ENCODE measurements at places on chromosomes 16 and 17.

GRCh38 chr17:14745541-14745940 lies 444.7 kb downstream of the HS3ST3B1 start:
- no peak for DNase-seq

- no peak for DNase-seq
Measured at GRCh38 chr16:71289732-71290062, 495 bp upstream of the CMTR2 start.

DNA sequence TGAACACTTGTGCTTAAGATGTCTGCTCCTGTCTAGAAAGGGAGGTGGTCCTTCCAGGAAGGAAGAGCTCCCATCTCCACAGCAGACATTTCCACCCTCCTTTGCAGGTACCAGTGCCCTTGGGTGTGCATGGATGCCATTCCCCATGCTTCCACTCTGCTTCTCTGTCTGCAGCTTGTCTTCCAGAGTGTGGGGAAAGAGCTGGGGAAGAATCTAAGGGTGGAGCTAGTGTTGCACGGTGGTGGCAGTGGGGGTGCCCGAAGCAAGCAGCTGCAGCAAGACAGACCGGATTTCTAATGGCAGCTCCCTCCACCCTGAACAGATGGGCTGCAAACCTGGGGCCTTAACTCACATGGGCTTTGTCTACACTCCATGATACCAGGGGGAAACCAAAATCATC lies 22.6 kb upstream of the HOXB13 start:
- DNase-seq: no peak

DNA sequence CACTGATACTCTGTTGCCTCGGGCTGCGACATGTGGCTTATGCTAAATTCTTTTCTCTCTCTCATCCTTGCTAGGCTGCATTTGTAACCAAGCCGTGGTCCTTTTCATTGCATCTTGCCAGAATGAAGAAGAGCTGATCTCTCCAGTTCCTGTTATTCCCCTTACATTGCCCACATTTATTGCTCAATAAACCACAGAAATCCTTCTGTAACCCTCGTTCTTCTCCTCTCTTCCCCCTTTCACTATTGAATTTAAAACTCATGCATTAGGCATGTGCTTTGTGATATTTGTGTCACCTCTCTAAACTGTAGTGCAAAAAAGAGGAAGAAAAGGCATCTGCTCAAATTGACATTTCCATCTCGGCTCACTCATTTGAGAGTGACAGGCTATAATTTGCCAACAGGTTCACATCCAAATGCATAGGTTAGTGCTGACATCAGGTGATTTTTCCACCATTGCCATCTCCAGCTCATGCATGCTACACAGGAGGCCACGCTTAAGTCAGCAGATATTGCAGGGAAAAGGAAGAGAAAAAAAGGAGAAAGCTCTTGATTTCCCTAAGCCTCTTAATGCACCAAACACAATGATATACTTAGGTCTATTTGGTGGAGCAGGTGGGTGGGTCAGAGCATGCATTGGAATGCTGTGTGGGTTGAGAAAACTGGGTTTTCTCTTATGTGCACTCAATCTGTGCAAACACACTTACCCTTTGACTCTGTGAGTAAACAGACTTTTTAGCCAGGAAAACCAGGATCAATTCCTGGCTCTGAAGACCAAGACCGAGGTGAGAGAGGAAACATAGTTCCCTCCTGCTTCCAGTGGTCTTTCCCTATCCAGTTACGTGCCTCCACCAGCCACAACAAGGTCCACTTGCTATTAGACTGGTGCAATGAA lies 642.7 kb downstream of the HS3ST4 start:
- no peak for DNase-seq

GRCh38 chr16:67847064-67847861 lies at the start of gene CENPT:
TSS of gene CENPT (minus strand) at chr16:67847693. CDS start at chr16:67833859, 13,834 bp downstream.
- DNase-seq: no peak

GRCh38 chr17:31573861-31574260 lies 182.4 kb downstream of the RAB11FIP4 start:
- no peak for DNase-seq

DNA sequence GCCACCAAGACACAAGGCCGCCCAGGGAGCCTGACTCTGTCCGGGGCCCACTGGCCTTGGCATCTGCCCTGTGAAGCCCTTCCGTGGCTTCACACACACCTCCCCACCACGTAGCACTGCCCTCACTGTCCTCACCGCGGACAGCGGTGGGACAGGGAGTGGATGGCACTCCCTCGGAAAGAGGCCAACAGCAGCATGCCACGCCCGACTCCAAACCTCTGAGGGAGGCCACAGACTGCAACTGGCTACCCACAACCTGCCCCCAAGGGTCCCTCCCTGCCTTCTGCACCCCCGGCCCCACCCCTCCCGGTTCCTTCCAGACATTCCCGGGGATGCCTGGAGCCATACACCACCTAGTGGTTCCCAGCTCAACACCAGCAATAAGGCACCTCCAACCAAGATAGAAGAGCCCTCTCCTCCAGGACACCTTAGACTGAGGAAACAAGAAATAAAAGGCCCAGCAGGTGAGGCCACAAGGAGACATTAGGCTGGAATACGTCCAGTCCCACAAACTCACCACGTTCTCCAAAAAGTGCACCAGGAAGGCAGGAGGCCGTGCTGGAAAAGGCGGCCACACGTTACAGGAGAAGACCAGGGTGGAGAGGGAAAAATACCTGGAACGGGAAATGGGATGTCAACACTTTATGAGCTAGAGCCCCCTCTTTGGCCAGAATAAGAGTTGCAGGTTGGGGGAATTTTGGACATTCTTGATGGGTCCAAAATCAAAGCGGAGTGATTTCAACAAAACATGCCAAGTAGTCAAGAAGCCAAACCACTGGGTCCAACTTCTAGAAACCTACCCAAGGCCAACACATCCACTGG lies 310.0 kb downstream of the SOX9 start:
- no peak for DNase-seq

DNA sequence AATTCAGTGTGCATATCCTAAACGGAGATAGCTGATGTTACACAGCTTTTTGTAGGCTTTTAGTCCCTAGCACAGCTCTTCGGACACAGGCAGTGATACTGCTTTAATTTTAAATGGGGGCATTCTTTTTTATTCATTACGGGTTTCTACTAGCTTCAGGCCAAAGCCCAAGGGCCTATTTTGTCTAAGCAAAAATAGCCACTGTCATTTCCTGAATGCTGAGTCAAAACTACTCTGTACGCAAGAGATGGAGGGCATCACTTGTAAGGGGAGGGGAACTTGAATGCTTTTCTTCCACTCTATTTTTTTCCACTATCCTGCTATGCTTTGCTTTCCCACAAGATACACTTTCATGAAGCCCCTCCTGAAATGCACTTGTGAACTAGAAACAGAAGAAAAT lies 360.7 kb downstream of the PMP22 start:
- no peak for DNase-seq

GRCh38 chr17:55161935-55162555 lies 102.7 kb upstream of the HLF start:
- no peak for DNase-seq

DNA sequence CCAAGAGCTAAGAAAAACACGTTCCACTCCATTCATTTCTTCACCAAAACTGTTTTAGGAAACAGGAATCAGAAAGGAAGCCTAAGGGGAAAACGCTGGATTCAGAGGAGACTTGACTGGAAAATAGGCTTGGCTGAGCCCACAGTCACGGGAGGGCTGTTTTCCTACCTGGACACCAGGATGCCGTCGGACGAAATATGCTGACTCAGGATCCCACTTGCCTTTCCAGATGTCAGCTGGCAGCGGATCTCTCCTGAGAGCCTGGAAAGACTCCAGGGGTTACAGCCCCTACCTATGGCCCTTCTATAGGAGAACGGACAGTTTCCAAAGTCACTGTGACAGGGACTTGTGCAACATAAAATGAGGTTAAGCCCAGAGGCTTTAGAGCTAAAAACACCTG lies 245.1 kb downstream of the C16orf95 start:
- DNase-seq: no peak

GRCh38 chr17:76027159-76027839 lies at the start of gene EVPL:
TSS of gene EVPL (minus strand) at chr17:76027306. CDS start at chr17:76027198, 108 bp downstream.
- no peak for DNase-seq

DNA sequence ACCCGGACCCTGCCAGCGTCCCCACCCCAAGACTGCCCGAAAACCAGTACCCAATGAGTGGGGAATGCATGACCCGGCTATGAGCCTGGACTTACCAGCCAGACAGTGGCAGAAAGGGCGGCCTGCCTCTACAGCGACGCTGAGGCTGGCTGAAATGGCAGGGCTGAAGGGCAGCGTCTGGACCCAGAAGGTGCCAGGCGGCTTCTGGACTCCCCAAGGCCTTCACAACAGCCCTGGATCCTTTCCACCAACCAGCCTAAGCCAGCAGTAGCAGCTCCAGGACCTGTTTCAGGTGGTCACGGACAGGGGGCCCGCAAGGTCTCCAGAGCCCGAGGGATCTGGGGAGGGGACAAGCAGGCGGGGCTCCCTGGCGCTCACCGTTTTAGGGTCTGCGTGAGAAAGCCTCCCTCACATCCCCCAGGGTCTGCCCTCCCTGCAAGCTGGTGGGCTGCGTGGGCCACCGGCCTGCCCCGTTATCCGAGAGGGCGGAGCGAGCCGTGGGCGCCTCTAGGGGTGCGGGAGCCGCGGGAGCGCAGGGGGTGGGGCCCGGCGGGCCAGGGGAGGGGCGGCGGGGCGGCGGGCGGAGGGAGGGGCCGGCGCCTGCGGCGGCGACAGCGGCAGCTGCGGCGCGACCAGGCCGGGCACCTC lies at the start of gene RIPOR1:
Gene RIPOR1 (plus strand): TSS at position 608 of the 648 bp plus-strand sequence. CDS start 9,618 bp downstream, outside the sequence.
- DNase-seq: no peak

DNA sequence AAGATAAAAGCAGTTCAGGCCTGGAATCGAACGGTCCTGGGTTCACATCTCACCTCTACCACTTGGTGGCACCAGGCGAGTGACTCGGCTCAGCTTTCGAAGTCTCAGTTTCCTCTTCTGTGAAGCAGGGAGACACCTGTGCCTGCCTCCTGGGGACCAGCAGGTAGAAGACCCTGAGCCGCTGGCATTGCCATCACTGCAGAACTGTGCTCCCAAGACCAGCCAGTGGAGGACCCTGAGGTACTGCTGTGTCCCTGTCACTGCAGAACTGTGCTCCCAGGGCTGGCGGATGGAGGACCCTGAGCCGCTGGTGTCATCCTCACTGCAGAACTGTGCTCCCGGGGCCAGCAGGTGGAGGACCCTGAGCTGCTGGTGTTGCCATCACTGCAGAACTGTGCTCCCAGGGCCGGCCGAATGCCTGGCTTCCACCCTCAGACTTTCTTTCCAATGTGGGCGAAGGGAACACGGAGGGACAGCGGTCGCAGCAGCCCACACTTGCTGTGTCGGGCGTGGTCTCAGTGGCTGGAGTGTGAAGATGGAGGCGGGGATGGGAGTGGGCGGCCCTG lies 8.7 kb upstream of the SLC7A5 start:
- DNase-seq: no peak

GRCh38 chr17:63741143-63741407 lies 524 bp downstream of the STRADA start:
- no peak for DNase-seq

DNA sequence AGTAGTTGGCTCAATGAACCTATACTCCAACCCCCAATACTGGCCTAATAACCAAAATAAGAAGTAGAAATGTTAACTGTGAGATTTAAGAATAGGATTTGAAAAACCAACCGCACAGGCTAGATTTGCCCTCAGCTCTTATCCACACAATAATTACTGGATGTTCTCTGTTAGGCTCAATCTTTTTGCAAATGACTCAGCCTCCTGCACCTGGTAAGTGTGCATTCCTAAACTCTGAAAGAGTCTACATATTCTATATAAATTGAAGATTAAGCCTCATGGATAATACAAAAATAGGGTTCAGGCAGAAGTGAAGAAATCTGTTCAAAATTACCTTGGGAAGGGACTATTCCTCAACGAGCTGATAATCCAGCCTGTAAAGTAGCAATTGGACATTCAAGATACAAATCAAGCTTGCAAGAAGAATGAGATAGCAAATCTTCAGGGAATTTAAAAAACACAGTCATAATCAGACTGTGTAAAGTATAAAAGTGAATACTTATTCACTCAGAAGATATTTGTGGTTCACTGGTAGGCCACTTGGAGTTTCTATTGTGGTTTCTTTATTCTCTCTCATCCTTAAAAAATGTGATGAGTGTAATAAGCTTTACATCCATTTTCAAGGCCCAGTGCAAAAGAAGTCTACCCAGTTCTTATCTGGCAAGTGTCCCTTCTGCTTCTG lies 931.9 kb upstream of the SOX9 start:
- DNase-seq: no peak

GRCh38 chr16:50888486-50889261 lies 146.8 kb downstream of the CYLD start:
- DNase-seq: no peak

DNA sequence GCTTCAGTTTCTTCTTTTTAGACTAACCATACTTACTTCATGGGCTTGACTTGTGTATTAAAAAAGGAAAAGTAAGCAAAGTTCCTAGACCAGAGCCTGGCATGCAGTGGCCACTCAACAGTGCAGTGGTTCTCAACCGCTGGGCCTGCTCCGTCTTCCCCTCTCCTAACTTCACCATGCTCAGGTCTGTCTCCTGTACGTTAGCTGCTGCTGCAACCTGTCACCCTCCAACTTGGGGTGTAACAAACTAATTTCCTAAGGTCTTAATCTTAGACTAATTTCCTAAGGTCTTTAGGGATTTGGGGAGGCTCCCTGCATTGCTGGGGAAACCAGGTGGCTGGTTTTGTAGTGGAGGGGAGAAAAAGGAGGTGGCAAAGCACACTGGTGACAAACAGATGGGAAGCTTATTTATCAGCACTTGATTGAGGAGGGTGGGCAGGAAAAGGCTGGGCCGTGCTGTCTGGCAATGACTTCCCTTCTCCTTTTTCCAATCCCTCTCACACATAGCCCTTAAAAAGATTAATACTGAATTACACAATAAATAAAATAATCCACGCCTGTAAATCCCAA lies 2.2 kb upstream of the ARL4D start:
- DNase-seq: no peak

GRCh38 chr17:70169709-70170597 lies 621 bp downstream of the KCNJ2 start:
- DNase-seq: no peak

DNA sequence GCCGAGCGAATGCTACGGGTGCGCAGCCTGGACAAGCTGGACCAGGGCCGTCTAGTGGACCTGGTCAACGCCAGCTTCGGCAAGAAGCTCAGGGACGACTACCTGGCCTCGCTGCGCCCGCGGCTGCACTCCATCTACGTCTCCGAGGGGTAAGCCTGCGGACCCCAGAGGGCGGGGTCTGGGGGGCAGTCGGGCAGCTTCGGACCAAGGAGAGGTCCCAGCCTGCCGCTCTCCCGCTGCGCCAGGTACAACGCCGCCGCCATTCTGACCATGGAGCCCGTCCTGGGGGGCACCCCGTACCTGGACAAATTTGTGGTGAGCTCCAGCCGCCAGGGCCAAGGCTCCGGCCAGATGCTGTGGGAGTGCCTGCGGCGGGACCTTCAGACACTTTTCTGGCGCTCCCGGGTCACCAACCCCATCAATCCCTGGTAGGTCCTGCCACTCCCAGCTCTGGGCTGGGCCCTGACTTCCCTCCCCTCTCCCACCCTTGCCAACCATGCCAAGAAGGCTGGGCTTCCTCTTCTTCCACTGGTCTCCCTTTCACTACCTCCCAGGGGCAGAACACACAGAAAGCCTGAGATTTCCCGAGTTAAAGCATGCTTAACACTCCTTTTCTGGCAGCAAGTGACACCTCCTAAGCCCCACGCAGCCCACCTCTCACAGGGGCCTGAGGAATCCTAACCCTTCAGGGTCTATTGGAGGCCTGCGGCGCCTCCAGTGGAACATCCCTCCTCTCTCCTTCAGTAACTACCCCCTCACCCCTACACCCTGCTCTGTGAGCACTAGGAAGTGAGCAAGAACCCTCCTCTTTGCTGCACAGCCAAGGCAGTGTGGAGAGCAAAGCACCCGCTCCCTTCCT lies 3.2 kb downstream of the NAGS start:
- no peak for DNase-seq

GRCh38 chr16:1959269-1960039 lies at the start of gene NDUFB10:
TSS of gene NDUFB10 (plus strand) at chr16:1959538. CDS start at chr16:1959625, 87 bp downstream.
- DNase-seq: peak; percentile 91
